ENCODE measurements at places on chromosomes 7 and 10.
A peak's percentile ranks its signal among the peaks of the same experiment; 100 is the strongest.

GRCh38 chr7:77661816-77662215 lies 34.4 kb upstream of the RSBN1L start:
- DNase-seq: no peak

DNA sequence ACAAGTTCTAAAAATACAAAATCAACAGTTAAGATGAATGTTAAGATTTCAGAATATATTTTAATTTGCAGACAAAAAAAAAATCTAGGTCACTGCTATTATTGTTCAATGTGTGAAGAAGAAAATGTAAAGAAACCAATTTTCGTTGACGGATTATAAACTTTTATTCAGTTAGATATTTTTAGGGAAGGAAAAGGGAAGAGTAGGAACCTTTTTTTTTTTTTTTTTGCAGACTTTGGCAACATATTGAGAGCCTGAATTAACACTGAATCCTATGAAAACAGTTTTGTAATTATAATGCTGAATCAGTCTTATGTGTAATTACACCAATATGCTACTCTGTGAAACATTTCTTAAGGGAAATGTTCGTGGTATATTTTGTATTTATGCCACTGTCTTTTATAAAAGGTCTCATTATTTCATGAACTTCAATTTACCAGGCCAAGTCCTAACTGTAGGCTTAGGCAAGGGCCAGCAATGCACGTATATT lies 106.3 kb downstream of the ST8SIA6 start:
- no peak for DNase-seq

DNA sequence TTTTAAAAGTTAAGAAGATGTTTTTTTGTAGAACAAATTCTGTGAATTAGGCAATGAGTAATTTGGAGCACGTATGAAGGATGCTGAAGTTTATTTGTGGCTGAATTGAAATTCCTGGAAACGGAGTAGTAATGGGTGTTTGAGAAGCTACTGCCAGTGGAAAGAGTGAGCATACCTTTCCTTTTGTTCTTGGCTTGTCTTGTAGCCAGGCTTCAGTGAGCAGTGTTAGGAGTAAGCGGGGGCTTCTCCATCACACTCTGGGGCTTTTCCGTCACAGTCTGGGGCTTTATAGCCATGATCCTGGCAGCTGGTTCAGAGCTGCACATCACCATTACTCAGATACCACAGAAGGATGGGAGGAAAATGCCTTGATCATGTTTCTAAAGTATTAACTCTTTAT lies 32.3 kb downstream of the GARS1 start:
- DNase-seq: no peak

GRCh38 chr10:11483201-11484148 lies 128.0 kb downstream of the USP6NL start:
- no peak for DNase-seq

- DNase-seq: no peak
Observed at GRCh38 chr7:73856941-73857340, 4.0 kb upstream of the TMEM270 start.

- no peak for DNase-seq
Observed at GRCh38 chr10:13930120-13930519, 343.4 kb downstream of the PRPF18 start.

DNA sequence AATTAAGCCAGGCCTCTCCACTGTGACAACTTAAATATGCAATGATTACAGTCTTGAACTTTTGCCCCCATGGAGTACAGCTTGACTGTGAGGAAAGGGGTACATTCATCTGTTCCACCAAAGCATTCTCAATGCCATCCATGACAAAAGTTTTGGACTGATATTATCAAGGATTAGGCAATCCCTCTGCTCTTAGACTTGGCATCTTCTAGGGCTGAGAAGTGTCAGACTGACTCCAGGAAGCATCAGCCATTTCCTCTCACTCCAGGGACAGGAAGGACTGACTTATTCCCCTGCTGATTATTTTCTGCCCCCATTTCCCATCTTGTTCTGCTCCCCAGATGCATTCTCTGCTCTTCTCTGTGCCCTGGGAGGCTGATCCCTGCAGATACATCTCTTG lies 69.7 kb downstream of the ZNF365 start:
- no peak for DNase-seq

DNA sequence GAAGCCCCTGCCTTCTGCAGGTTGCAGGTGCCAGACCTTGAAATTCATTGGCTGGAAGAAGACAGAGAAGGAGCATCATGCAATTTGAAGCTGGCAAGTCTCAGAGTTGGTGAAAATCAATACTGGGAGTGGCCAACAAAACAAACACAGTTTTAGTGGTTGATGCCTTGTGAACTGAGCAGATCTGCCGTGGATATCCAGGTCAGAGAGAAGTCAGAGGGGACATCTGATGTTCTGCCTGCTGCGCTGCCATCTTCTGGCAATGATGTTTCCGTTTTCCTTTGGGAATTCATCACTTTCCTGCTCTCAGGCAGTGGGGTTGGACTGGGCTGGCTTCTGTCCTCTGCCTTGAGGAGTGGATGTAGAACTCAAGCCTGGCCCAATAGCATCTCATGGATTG lies 132.0 kb downstream of the RPS24 start:
- DNase-seq: no peak

- no peak for DNase-seq
Observed at GRCh38 chr7:87505557-87506245, 30.2 kb upstream of the ABCB4 start.

DNA sequence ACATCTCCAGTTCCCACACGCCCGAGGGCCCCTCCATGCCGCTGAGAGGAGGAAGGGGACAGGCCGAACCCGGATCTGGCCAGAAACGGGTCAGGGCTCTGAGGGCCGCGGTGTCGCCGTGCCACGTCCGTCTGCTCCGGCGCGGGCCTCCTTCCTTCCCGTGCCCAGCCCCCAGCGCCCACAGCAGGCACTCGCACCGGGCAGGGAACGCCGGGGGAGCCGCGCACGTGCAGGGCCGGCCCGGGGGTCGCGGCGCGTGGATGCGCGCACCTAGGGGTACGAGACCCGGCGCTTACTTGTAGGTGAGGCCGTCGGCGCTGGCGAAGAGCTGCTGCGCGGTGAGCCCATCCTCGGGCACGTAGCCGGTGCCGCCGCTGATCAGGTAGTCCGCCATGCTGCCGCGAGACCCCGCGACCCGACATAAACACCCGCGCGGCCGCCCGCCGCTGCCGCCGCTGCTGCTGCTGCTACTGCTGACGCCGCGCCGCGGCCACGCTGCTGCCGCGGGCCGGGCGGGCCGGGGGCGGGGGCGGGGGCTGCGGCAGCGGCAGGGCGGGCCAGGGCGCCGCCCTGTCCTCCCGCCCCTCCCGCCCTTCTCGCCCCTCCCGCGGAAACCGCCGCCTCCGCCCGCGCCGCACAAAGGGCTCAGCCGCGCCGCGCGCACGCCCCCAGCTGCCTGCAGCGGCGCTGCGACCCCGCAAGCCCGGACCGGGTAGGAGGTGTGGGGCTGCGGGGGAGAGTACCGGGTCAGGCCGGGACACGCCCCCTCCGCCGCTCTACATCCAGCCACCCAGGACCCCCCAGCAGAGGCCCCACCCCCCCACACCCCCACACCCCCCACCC lies 4.1 kb downstream of the IMPDH1 start:
- DNase-seq: peak; percentile 52

- DNase-seq: no peak
Observed at GRCh38 chr10:22218448-22218847, 633 bp upstream of the EBLN1 start.

DNA sequence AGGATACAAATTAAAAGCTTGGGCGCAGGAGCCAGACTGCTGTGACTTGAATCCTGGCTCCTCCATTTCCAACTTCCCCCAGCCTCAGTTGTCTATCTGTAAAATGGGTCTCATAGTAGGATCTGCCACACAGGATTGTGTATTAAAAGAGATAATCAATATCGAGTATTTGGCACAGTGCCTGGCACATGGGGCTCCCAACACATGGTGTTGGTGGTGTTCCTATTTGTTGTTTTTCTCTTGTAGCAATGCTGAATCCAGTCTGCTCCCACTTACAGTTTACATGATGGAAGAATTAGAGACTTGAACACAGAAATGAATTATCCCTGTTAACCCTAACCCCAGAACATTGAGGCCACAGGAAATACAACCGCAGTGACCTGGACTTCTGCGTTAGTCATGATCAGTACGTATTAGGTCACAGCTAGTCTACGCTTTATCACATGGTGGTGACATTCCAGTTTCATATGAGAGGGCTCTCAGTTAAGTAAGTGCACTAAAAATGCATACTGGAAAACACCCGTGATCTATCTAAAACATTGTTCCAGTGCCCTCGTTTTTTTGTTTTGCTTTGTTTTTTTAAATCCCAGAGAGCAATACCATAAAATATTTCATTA lies 169.5 kb upstream of the KLF14 start:
- DNase-seq: no peak

- no peak for DNase-seq
Observed at GRCh38 chr7:96304573-96304972, 17.3 kb downstream of the SLC25A13 start.

GRCh38 chr7:30997316-30997715 lies 33.6 kb downstream of the GHRHR start:
- DNase-seq: no peak

- DNase-seq: no peak
Observed at GRCh38 chr10:109504401-109504800, 418.9 kb downstream of the XPNPEP1 start.

- DNase-seq: no peak
Observed at GRCh38 chr10:132304756-132305509, 2.8 kb downstream of the STK32C start.

- no peak for DNase-seq
Observed at GRCh38 chr10:123879606-123880257, 11.9 kb downstream of the CPXM2 start.

GRCh38 chr7:151241755-151242096 lies 6.8 kb downstream of the SMARCD3 start:
- DNase-seq: no peak

DNA sequence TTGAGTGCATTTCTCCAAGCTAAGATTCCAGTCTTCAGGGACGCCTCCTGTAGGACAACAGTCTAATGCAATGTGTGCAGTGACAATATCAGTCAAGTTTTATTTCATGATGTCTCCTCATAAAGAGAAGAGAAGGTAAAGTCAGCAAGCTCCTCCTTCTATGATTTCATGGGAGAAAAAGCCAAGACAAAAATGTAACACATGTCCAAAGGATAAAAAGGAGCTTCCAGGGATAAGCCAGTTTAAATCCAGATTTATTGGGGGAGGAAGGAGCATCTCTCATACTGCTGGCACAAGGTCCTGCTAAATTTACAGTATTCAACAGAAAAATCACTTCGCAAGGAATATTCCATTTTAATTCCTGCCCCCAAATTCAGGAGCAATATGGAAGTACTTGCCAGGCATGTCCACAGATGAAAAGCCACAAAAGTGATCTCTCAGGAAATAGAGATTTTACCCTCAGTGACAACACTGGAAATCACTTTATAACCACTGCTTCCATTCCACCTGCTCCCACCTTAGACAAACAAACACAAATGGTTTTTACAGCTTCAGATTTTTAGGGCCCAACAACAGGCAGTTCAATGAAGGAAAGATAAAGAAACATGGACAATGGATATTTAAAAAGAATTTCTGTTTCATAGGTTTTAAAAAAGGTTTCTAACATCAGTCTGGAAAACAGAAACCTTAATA lies 677.5 kb upstream of the C7orf33 start:
- no peak for DNase-seq

- DNase-seq: no peak
Observed at GRCh38 chr10:73576890-73577591, 14.1 kb downstream of the USP54 start.

DNA sequence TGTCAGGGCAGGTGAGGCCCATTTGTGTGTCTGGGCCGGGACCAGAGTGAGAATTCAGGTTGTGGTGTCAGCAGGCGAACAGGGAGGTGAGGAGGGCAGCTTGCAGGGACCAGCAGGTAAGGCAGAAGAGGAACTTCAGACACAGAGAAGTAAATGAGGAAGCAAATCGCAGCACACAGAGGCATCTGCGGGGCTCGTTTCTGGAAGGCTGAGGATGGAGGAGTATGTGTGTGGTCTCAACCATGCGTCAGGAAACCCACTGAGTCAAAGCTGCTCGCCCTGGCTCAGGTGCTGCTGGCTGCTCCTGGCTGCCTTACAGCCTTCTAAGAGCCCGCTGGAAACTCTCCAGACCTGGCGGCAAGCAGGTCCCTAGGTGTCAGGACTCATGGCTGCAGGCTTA lies 26.9 kb upstream of the PITRM1 start:
- DNase-seq: no peak

DNA sequence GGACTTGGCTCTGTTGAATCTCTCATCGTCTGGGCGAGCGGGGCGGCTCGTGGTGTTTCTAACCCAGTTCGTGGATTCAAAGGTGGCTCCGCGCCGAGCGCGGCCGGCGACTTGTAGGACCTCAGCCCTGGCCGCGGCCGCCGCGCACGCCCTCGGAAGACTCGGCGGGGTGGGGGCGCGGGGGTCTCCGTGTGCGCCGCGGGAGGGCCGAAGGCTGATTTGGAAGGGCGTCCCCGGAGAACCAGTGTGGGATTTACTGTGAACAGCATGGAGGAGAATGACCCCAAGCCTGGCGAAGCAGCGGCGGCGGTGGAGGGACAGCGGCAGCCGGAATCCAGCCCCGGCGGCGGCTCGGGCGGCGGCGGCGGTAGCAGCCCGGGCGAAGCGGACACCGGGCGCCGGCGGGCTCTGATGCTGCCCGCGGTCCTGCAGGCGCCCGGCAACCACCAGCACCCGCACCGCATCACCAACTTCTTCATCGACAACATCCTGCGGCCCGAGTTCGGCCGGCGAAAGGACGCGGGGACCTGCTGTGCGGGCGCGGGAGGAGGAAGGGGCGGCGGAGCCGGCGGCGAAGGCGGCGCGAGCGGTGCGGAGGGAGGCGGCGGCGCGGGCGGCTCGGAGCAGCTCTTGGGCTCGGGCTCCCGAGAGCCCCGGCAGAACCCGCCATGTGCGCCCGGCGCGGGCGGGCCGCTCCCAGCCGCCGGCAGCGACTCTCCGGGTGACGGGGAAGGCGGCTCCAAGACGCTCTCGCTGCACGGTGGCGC lies at the start of gene EN2:
Gene EN2, plus strand, starts transcription at position 19 of the 767 bp plus-strand sequence. Its CDS starts 249 bp downstream, at position 268.
- DNase-seq: no peak

DNA sequence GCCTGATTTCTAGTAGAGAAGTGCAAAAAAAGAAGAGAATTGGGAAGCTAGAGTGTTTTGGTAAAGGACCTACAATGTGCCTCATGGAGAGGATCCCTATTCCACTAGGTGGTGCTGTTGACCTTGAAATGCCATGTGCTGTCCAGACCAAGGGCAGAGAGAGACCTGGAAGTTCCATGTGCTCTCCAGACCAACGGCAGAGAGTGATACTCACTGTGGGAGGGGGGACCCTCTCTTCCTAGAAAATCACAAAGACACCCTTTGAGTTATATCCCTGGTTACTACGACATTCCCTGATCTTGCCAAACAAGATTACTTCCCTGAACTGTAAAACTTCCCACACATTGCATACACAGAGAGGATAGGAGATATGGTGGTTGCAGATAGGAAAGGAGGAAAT lies 212.7 kb upstream of the ZNF804B start:
- no peak for DNase-seq

DNA sequence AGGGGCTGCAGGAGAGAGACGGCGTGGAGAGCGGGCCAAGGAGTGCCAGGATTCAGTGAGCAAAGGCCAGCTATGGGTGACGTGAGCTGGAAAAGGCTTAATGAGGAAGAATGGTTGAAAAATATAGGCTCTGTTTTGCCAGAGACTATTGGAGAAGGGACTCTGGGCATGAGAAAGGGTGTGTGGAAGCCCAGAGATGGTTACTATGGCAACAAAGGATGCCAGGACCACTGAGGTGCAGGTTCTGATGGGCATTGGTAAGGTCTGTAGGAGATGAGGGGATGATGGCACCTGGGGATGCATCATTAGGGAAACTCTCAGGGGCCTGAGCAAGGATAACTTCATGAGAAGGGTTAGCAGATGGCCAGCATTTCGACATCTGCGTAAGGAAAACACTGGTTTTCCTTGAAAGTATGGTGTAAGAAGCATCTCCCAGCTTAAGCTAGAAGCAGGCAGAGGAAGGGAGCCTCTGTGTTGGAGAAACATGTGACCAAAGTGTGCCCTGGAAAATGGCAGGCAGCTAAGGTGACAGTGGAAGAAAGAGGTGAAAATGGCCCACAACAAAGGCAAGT lies 21.6 kb upstream of the FAM180A start:
- DNase-seq: no peak

Data from activated T-helper 9 cell treated with anti-CD3 and anti-CD28 coated beads, Interleukin-2, amount 50 U/mL, for 16 hours (primary cell).